ENCODE measurements at places on chromosomes 2 and 18.

DNA sequence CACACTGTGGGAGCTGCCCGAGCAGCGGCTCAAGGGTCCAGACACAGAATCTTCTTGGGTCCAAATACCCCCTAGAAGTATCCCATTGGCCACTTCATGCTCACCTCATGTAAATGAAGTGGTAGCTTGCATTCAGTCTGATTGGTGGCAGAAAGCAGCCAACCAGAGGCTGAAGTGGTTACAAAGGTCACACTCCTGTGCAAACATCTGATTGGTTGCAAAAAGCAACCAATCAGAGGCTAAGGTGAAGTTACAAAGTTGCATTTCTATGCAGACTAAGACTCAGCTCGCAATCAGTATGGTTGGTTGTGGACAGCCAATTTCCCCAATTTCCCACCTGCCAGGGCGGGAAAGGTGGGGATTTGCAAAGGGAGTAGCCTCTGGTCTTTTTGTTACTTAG, 94.3 kb downstream of the DGKD start:
- no peak for DNase-seq

- DNase-seq: no peak
Measured at GRCh38 chr2:47641366-47641765, 141.6 kb upstream of the MSH6 start.

- DNase-seq: peak; percentile 42
Measured at GRCh38 chr2:216404010-216404618, 8.2 kb upstream of the SMARCAL1 start.

DNA sequence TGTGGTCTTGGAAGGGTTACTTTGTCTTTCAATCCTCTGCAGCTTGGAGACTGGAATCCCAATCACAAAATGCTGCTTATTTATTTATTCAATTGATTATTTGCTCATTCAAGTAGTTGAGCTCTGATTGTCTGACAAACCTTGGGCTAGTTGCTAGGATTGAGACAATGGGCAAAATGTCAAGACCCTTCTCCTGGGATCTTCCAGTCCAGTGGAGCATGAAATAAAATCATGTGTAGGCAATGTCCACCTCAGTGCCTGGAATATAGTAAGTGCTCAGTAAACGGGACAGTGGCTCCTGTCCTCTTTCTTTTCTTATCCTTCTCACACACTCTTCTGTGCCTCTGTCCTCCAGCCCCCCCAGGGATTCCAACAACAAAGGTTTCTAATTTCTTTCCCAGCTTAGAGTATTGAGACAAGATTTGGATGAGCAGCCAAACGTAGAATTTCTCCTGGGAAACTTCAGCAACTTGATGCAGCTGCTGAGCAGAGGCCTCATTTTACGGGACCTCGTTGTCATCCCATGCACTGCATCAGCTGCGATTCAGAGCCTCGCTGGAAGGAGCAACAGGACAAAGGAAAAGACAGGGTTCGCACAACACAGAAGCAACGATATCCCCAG, 545.0 kb downstream of the SOX11 start:
- no peak for DNase-seq

- no peak for DNase-seq
Measured at GRCh38 chr2:24182507-24182906, 7.7 kb downstream of the FAM228A start.

DNA sequence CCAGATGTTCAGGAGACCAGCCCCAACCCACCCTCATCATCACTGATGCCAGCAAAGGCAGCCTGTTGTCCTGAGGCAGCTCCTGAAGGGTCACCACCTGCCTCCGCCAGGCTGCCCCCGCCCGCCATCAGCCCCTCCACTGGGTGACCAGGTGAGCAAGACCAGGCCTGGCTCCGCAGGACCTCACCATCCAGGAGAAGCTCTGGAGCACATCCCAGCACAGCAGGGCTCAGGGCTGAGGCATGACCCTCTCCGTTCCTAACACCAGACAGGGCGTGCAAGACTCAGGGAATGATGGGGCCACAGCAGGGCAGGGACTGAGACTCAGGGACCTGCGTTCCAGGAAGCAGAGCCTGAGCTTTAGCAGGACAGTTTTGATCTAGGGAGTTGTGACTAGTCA, 218.8 kb upstream of the RAB6C start:
- DNase-seq: no peak

DNA sequence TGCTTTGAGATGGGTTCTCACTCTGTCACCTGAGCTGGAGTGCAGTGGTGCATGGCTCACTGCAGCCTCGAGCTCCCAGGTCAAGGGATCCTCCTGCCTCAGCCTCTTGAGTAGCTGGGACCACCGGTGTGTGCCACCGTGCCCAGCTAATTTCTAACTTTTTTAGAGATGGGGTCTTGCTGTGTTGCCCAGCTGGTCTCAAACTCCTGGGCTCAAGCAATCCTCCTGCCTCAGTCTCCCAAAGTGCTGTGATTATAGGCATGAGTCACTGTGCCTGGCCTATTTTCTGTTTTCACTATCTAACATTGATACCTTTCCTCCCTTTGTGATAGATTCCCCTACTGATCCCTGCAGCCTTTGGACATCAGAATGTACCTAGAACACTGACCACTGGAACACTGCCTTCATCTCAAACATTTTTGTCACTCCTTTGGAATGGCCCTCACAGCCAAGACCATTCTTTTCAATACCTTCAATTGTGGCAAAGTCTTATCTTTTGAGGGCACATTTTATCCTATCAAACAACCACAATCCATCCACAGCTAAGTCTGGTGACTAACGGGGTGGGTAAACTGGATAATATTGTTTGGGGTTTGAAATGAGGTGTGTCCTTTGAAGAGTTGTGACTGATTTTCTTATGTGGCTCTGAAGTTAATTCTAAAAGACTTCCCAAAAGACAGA, 43.7 kb downstream of the EPAS1 start:
- no peak for DNase-seq

- no peak for DNase-seq
Measured at GRCh38 chr18:34707670-34708069, 2.4 kb upstream of the DTNA start.

DNA sequence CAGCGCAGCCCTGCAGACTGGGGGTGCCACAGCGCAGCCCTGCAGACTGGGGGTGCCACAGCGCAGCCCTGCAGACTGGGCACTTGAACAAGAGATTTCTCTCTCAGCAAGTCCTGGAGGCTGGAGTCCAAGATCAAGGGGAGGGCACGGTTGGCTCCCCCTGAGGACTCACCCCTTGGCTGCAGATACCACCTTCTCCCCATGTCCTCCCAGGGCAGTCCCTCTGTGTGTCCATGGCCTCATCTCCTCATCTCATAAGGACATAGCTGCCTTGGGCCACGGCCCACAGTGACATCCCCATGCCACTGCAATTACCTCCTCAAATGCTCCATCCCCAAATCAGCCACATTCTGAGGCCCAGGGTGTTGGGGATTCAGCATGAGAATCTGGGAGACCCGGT, 98.2 kb downstream of the TPO start:
- DNase-seq: no peak
